ENCODE measurements at places on chromosomes 11 and 22.

DNA sequence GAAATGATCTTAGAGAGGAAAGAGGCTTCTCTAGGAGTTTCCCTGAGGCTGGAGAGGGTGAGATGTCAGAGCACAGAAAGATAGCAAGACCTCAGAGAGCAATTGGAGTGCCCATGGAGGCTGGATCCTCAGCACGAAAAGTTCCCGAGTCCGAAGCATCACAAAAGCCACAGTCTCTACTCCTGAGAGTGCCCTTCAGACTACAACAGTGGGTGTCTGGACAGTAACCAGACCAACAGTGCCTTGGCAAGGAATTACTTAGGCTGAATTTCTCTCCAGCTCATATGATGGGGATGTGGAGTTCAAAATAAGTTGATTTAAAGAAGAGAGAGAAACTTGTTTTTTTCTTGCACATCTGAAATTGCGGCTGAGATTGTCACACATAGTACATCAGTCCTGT, 31.9 kb upstream of the PSMA1 start:
- DNase-seq: no peak

DNA sequence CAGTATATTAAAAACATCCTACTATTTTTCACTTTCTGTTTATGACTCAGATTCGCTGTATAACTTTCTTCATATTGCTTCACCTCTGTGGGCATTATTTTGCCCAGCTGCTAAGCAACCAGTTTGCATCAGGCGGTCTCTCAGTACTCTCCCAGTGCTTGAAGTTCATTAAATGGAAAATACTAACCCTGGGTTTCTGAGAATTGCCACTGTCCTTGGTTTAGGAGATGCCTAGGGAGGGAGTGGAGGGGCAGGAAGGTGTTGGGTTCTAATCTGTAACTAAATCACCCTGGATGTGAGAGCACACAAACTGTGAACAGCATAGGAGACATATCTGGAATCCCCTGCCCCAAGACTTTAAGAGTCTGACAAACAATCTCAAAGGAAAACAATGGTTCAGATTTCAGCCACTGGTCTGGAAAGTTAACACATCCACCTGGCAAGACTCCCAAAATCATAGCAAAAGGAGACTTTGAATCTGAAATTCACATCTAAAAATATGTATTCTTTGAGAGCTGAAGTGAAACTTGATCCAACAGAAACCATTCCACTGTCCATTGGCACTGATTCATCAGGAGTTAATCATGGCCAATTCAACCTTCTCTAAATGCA, 540.0 kb downstream of the SOX6 start:
- DNase-seq: peak; percentile 27

- no peak for DNase-seq
Measured at GRCh38 chr22:23452231-23453010, 127.7 kb downstream of the IGLL1 start.

GRCh38 chr11:114059278-114059983, at the start of gene ZBTB16:
ZBTB16 (plus strand) TSS chr11:114059711; CDS start chr11:114063301, 3,590 bp downstream.
- DNase-seq: no peak

DNA sequence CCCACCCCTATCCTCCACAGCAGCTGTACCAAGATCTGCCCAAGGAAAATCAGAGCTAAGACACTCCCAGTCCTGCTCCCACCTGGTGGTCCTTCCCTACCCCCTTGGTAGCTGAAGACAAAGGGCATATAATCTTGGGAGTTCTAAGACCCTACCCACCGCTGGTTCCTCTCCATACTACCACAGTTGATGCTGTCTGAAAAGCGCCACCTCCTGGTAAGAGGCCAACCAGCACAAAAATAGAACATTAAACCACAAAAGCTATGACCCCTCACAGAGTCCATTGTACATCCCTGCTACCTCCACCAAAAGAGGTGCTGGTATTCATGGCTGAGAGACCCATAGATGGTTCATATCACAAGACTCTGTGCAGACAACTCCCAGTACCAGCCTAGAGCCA, 161.5 kb upstream of the ARHGAP42 start:
- DNase-seq: no peak

- no peak for DNase-seq
Measured at GRCh38 chr11:114307524-114308203, 11.5 kb downstream of the NNMT start.

DNA sequence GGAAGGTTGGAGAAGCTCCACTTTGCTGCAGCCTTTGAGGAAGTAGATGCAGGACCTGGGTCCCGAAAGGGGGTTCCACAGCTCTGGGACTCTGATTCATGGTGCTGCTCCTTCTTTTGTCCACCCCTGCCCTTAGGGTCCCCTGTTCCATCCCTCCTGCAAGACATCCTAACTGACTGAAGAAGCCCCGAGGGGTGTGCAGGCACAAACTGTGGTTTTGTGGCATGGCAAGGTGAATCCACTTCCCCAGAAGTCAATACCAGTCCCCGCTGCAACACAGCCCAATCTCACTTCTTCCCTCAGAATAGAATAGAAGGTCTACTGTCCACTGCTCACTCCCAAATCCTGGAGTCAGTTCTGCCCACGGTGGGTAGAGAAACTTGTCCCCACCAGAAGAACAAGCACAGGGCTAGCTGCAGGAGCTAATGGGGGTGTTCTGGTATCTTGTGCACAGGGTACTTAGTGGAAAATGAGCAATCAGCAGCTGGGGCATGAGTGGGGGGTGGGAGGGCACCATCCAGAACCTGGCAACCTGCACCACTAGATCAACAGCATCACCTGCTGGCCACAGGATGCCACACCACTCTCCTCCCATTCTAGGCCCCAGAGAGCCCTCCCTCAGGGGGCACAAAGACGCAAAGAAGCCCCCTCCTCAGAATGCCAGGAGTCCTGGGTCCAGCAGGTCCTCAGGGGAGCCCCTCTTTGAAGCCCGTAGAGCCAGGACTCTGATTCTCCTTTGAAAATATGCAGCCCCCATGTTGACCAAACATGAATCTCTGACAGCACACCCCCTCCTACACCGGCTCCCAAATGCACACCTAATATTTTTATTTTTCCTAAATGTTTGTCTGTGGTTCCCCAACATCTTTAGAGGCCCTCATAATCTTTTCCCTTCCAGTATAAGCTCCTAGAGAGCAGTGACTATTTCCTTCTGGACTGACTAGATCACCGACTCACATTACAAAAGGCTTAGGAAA, 14.1 kb downstream of the SPATA19 start:
- DNase-seq: no peak

DNA sequence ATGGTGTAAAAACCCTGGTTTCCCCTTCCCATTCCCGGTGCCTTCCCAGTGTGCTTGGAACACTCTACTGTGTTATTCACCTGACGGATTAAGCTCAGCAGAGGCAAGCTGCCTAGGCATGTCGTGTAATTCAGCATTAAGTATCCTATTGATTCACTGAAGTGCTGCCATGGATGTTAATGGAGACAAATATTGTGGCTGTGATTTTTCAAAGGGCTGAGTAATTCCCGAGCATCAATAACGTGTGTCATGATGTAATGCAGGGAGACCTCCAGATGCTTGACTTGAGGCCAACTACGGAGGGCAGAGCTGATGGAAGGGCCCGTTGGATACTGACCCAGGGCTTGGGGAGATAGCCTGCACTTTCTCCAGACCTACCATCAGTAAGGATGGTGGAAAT, 269.0 kb downstream of the ST3GAL4 start:
- DNase-seq: no peak

- DNase-seq: no peak
Measured at GRCh38 chr11:69730500-69730899, 26.7 kb upstream of the FGF19 start.

- no peak for DNase-seq
Measured at GRCh38 chr11:111539426-111540113, 950 bp upstream of the LAYN start.

- DNase-seq: no peak
Measured at GRCh38 chr11:68780829-68781228, 29.5 kb upstream of the TESMIN start.

DNA sequence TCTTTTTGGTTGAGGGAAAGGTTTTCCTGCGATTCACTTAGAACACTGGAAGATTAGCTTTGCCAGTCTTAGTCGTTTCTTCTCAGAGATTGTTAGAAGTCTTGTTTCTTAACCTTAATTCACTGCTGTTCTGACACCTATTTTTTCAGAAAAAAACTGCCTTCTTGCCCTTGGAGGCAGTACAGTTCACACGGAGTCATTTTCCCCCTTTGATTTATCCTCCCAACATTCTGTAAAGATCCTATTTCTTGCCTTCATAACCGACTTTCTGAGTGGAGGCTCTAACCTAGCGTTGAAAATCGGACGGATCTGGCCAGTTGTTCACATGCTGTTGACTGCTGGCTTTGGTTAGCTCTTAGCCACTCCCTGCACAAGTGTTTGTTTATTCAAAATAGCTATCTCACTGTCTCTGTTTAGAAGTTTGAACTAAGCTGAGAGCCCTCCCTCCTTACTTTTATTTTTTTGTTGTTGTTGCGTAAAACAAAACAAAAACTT, 737 bp downstream of the BCL2L13 start:
- DNase-seq: no peak

GRCh38 chr11:112368381-112368780, 107.7 kb upstream of the PLET1 start:
- no peak for DNase-seq

DNA sequence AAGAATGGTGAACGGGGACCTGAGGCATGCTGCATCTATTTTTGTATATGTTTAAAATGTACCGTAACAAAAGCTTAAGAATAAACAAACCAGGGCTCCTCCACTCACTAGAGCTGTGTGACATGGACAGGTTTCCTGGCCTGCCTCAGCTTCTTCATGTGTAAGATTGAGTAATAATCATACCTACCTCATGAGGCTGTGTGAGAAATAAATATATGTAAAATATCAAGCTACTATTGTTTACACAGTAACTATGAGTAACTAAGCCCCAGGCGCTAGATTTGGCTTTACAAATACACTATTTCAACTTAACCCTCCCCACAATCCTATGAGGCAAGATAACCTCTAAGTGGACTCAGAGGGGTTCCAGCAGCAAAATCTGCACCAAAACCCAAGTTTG, 66.4 kb downstream of the SMCO4 start:
- no peak for DNase-seq

GRCh38 chr11:64317325-64317960, at the start of gene TRMT112:
TRMT112 (minus strand) TSS chr11:64317559; CDS start chr11:64317526, 33 bp downstream.
- peak; percentile 98 for DNase-seq

DNA sequence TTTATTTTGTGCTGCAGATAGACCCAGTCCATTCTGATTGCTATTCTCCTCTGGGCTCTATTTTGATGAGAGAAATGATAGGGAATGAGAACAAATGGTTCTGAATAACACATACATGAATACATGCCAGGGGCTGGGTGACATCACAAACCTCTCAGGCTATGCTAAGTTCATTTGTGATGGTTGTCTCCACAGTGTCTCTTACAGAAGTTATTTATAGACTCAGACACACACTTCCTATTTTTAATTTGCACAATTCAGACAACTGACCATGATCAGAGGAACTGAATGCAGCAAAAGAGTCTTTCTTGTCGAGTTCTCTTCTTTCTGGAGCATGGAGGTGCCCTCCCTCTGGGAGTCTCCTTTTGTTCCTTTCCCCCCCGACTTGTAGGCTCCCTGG, 991.7 kb downstream of the OPCML start:
- no peak for DNase-seq

DNA sequence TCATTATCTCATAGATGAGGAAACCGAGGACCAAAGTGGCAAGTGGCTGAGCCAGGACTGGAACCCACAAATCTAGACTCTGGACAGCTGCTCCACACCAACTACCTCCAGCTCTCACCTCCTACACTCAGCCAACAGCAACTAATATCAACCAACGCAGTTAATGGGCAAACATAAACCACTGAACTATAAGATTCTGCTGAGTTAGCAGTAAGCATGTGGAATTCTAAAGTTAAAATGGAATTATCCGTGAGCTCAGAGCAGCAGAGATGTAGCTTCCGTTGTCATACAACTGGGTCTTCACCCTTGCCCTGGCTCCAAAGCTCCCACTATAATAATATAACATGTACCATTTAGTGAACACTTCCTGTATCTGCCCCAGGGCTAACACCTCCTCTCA, 27.1 kb downstream of the FAM227A start:
- no peak for DNase-seq

- DNase-seq: no peak
Measured at GRCh38 chr22:50517495-50518260, 7.7 kb downstream of the SCO2 start.

DNA sequence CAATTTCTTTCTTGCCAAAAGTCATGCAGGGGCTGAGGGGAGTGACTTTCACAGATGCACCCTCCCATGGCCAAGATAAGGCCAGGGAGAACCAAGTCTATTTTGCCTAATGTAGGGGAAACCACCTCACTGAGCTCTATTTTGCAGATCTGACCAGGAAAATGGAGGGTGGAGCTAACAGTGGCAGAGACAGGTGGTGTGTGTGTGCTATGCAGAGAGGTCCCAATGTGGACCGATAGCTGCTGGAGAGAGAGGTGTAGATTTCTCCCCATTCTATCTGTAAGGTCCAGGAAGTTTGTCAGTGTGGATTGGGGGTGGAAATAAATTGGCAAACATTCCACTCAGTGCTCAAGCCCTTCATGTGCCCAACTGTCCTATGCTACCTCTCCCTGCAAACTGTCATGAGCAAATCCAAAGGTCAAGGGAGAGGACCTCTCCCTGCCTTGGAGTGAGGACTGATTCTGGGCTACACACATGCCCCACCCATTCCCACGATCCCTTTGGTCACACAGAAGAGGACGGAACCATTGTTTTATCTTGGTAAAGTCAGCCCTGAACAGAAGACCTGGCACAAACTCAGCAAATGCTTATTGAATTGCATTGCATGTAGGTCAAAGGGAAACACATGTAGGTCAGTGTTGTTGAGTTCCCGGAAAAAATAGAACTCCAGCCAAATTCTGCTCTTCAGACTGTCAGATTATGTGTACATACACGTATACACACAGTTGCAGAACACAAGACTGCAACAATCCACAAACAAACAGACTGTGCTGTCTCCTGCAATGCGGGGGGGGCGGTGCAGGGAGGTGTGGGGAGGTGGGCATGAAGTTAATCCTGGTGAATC, 65.9 kb downstream of the C11orf58 start:
- DNase-seq: no peak

DNA sequence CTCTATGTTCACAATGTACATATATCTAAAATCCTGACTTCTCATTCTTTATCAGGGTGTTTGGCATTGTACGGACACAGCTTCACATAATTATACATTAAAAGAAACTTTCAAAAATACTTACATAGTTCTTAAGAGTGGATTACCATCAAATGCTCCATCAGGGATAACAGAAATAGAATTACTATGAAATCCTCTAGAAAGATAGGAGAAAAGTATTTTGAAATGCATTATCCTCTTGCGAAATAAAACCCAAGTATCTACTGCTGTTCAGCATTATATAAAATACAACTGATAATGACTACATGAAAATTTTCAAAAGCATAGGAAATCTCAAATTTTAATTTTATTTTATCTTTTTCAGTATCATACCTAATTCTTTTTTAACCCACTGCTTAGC, 17.8 kb upstream of the CCDC34 start:
- DNase-seq: no peak

- no peak for DNase-seq
Measured at GRCh38 chr11:36443661-36444060, 66.4 kb downstream of the TRAF6 start.

- no peak for DNase-seq
Measured at GRCh38 chr11:117100556-117100955, 2.3 kb upstream of the SIK3 start.

GRCh38 chr11:18383388-18384156, 10.8 kb upstream of the LDHA start:
- peak; percentile 99 for DNase-seq

- no peak for DNase-seq
Measured at GRCh38 chr11:2797741-2798361, 87.7 kb downstream of the CDKN1C start.

GRCh38 chr22:17638182-17638431, 450 bp upstream of the BCL2L13 start:
- DNase-seq: peak; percentile 54
